ENCODE measurements at places on chromosomes 5 and 9.

- DNase-seq: no peak
These were observed 39.6 kb upstream of the SYNPO start for GRCh38 chr5:150600616-150601490.

DNA sequence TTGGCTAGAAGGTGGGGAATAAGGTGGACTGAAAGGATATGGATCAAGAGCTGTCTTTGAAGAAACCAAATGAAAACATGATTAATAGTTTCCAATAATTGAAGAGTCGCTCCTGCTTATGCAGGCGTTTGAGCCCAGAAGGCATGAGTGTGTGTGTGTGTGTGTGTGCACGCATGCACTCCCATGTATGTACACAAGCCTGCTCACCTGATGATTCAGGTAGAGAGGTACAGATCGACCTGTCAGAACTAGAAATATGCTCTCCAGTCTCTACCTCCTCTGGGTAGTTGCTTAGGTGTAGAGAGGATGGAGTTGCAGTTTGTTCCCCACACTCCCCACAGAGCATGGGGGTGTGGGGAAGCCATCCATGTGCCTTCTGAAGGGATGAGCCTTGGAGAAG lies 1.1 kb upstream of the FGF1 start:
- DNase-seq: no peak

GRCh38 chr9:137150617-137151457 lies 11.9 kb downstream of the GRIN1 start:
- DNase-seq: peak; percentile 88

GRCh38 chr9:137268538-137269201 lies 8.9 kb upstream of the TOR4A start:
- no peak for DNase-seq

- DNase-seq: no peak
These were observed 1.1 kb upstream of the FAM78A start for GRCh38 chr9:131277287-131277909.

GRCh38 chr9:28024676-28025075 lies 451.4 kb upstream of the C9orf72 start:
- peak; percentile 15 for DNase-seq

DNA sequence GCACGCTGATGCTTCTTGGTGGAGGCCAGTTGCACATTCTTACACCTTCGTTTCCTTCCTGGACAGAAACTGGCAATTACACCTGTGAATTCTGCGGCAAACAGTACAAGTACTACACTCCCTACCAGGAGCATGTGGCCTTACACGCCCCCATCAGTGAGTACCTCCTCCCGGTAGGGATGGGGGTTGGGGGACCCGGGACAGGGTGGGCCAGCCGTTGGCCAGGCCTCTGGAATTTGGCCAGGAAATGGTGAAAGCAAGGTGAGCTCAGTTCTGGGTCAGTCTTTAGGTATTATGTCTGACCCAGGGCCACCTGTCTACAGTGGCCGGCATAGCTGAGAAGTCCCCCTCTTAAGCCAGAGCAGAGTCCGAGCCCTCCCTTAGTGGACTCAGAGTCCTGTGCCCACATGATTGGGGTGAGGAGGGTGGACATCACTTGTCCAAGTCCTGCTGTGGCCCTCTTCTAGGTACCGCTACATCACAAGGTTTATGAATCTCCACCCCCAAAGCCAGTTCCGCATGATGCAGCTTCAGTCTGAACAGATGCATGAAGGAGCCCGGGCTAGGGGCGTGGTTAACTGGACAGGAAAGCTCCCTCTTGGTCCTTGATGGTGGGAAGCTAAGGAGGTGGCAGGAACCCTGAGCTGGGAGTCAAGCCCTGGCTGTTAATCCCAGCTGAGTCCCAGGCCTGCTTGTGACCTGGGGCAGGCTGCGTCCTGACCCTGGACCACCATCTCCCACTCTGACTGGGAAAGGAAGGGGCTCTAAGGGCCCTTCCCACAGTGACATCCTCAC lies 61.3 kb downstream of the AMBP start:
- no peak for DNase-seq

DNA sequence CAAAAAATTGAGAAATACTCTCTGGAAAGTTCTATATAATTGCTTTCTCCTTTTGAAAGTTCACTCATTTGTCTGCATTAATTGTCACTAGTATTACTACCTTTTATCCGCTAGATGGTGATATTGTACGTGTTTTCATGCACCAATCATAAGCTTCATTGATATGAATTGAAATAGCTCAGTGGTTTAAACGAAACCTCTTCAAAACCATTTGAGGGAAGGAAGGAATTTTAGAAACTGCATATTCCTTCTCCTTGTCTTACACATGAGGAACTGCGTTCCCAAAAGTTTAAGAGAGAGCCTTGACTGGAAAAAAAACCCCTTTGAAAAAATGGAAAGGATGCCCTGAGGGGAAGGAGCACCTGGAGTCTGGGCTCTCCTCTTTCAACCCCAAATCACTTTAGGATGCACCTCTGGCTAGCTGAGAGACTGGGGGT lies 98.6 kb downstream of the YTHDC2 start:
- peak; percentile 25 for DNase-seq

- DNase-seq: no peak
These were observed 58.7 kb upstream of the RNU6ATAC start for GRCh38 chr9:134223091-134223490.

DNA sequence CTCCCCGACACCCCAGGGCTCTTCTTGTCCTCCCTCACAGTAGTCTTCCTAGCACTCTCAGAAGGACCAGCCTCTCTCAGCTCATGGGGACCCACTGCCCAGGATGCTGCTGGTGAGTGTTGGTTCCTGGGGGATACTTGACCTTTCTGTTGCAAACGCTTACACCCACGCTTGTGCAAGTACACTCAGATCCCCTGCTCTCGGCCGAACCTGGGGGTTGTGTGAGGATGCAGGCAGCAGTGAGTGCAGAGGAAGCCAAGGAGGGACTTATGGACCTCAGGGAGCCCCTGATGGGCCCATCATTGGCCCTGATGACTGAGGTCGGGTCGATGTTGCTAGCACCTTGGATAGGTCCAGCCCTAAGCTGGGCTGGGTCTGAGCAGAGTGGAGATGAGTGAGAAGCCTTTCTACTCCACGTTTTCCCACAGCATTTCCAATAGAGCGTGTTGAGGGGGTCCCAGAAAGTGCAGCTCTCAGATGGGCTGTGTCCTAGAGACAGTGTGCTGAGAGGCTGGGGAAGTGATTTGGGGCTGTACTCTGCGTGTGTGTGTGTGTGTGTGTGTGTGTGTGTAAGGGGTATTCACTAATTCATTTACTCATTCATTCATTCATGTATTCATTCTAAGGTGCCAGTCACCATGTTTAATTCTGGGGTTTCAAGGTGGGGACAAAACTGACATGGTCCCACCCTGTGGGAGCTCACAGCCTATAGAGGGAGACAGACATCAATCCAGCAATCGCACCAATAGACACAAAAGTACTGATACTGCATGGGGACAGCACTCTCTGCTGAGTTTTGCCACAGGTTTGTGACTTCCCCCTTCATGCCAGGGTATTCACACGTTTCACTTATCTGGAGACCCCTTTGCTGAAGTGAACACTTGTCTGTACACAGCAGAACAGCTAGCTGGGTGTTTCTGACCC lies 25.2 kb upstream of the PITX1 start:
- DNase-seq: no peak

DNA sequence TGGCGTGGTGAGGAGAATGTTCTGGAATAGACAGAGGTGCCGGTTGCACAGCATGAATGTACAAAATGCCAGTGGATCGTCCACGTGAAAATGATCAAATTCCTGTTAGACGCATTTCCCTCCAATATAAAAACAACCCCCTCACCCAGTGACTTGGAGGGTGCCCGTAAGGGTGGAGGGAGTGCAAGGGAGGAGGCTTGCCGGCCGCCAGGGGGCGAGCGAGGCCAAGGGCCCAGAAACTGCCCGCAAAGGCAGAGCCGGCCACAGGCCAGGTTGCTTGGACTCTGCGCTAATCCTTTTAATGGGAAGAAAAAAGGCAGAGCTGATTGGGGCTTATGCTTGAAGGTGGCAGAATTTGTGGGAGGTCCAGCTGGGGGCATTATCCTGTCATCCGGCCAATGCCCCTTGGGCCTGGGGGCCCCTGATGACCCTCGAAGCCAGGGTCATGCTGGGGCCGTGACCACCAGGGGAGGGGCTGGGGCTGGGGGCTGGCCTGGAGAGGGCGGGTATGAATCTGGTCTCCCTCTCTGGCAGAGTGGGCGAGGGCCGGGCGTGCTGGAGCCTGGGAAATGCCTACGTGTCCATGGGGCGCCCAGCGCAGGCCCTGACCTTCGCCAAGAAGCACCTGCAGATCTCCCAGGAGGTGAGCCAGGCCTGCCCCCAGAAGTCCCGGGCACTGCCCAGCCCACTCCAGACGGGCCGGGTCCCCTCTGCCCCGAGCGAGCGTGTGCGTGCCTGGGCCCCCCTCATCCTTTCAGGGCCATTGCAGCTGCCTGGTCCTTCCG lies 12.0 kb downstream of the GPSM1 start:
- peak; percentile 26 for DNase-seq

GRCh38 chr9:14932231-14932630 lies 22.0 kb upstream of the FREM1 start:
- no peak for DNase-seq

DNA sequence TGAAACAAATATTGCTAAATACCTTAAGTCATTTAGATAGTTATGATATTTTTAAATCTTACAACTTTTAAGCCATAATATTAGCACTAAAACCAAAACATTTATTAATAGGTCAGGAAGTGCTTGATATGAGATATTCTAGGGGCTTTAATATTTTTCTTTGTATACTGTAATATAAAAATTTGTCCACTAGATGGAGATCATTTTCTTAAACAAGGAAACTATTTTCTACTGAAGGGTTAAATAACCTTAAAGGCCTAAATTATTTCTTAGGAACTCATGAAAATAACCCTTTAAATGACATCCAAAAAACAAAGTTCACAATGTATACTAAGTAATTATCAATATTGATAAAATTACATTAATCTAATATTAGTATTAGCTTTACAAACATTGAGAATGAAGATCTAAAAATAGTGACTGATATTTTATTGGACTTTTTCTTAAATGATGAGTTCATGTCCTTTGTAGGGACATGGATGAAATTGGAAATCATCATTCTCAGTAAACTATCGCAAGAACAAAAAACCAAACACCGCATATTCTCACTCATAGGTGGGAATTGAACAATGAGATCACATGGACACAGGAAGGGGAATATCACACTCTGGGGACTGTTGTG lies 635.7 kb downstream of the RAB3C start:
- DNase-seq: peak; percentile 35

DNA sequence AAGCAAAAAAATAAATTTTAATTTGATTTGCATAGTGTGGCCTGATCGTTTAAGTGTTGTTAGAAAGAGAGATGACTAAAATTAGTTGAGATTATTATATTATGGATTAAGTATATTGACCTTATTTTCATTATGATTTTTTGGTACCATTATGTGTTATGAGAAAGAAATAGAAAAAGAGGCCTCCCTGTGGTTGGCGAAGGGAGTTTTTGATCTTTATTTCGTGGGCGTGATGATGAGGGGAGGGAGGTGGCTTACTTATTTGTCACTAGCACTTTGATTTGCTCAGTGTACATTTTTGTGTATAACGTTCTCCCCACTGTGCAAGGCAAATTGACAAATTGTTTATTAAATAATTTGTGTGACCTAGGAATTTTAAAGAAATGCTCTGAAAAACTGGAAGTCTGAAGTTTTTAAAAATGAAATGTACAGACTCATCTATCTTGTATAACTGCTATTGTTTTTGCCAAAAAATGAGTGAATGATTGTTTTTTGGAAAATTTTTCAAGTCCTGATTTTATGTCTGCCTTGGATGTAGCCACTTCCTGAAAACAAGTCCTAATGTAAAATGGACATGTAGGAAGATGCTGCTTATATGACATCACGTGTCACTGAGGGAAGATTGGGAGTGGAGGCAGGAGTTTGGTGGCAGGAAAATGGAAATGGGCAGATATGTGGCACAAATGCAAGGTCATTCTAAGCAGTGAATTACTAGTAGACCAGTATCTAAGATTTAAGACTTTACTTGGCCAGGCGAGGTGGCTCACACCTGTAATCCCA lies 3.0 kb downstream of the DAPK1 start:
- DNase-seq: no peak

DNA sequence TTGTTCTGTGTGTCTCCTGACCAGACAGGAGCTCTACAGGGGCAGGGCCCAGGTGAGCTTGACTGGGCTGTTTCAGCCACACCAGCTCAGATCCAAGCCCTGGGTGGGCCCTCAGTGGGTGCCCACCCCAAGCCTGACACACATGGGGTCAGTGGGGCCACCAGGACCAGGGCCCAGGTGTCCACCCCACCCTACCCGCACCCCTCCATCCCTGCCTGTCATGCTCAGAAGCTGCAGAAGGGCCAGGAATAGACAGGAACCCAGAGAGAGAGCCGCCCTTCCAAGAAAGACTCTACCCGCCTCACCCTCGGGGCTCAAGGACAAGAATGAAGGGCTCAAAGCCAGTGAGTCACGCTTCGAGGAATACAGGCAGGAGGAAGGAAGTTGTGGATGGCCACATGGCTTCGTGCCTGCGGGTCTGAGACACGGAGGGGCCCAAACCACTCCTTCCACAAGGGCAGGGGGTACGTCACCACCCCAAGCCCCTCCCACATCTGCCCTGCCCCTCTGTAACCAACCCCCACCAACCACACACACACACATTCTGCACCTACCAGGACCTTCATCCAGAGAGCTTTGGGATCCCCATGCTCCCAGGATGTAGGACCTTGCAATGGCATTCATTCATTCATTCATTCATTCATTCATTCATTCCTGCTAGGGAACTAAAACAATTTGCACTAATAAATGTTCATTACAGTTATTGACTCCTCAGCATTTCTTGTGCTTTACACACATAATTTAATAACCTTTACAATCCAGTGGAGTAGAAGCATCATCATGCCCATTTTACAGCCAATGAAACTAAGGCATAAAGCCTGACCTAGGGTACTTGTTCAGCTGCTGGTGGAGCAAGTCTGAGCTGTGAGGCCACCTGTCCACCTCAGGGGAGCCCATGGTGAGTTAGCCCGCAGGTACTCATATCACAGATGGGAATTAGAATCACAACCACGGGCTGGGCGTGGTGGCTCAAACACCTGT lies 55.9 kb upstream of the STXBP1 start:
- DNase-seq: no peak

GRCh38 chr5:111132076-111132475 lies 39.9 kb downstream of the WDR36 start:
- DNase-seq: no peak

DNA sequence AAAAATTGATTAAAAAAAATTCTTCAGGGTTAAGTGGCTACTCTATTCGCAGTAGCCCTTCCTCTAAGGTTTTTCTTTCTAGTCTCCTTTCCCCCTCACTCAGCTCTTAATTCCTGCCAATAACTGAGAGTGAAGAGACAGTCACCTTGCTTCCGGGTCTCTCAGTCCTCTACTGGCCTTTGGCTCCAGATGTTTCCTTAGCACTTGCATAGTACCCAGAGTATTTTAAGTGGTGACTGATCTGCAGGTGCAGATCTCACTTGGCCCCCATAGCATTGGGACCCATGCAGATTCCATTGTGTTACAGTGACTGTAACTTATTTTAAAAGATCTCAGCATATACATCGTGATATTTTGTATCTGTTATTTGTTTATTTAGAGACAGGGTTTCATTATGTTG lies 66.2 kb downstream of the GCNT1 start:
- DNase-seq: no peak

DNA sequence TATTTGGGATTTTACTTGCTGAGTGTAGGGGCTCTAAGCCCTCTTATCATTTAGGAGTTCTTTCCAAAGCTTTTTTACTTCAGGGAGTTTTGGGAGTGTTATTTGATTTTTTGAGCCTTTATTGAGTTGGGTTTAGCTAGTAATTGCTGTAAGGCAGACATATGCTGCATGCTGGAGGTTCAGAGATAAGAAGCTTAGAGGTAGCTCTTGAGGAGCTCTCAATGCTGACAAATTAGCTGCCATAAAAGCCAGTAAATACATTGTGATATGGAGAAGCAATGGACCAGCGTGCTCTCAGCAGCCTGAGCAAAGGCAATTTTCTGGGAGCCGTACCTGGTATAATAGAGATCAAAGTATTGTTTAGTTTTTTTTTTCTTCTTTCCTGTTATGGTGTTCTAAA lies 11.6 kb downstream of the ARHGEF28 start:
- DNase-seq: no peak

Measured in NCI-H2029 (cell line).